Stimulated activated CD4-positive, alpha-beta T cell treated with anti-CD3 and anti-CD28 coated beads, Interleukin-2, amount 100 ng/mL, for 4 hours (primary cell): ENCODE measurements at places on chromosomes 2 and 18.

- DNase-seq = no peak
Measured at GRCh38 chr18:76838182-76838581, 15.8 kb downstream of the ZNF236 start.

GRCh38 chr2:95388091-95388692 lies 14.3 kb upstream of the FAHD2A start:
- no peak for DNase-seq

DNA sequence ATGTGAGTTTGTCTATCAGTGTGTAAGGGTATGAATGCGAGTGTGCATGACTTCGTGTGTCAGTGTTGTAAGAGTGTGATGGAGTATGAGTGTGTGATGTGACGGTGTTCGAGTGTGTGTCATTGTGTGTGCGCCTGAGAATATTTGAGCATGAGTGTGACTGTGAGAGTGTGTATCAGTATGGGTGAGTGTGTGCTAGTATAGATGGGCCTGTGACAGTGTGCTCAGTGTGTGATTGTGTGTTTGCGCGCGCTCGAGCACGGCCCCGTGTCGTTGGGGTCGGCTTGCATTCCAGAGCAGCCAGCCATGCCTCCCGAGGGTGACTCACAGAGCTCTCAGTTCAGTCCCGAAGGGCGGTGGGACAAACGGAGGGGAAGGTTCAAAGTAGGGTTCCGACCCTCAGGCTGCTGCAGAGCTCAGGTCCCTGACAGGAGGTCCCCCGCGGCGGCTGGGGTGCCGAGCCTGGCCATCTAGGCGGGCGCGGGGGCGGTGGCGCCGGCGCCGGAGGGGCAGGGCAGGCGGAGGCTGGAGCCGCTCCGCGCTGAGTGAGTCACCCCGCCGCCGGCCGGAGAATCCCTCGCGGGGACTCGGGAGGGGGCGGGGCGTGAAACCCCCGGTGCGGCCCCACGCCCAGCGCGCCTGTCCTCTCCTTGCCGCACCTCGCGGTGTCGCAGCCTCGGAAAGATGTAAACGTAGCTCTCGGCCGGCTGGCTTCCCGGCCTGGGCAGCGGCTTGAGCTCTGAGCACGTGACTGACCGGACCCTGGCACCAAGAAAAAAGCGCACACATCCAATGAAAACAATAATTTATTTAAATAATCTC lies 3.8 kb downstream of the DLX2 start:
- DNase-seq = no peak

GRCh38 chr2:164826293-164827243 lies 15.1 kb downstream of the COBLL1 start:
- no peak for DNase-seq

- DNase-seq = no peak
Measured at GRCh38 chr18:27544206-27544605, 359.1 kb upstream of the CHST9 start.

- DNase-seq = no peak
Measured at GRCh38 chr2:43475137-43475846, 120.5 kb downstream of the THADA start.

- no peak for DNase-seq
Measured at GRCh38 chr2:48607307-48608014, 10.2 kb upstream of the GTF2A1L start.

GRCh38 chr2:217999595-217999959 lies 3.2 kb downstream of the TNS1 start:
- no peak for DNase-seq

DNA sequence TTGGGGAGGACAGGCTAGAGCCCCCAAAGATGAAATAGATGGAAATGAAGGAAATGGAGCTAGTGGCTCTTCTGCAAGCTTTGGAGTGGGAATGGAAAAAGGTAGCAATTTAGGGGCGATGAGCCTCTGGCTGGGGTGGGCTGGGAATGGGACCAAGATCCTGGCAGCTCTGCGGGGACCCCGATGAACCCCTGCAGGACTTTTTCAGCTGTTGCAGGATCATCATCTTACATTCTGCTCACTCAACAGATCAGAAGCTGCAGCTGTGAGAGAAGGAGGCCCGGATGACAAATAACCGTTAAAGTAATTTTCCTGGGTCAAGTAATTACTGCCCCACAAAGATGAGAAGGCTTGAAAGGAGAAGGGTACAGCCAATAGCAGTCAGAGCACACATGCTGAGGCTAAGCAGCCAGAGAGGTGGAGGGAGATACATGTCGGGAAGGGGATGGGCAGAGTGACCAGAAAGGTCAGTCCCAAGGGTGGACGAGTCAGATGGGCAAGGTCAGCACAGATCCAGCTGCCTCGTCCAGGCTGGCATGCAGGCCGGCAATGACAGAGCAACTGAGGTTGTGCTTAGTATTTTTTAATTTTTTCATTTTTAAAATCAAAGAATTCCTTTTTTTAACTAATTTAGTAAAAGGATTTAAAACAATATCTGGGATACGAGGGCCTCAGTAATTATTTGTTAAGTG lies 245.0 kb upstream of the RAB6C start:
- no peak for DNase-seq
